Activated T-helper 2 cell treated with anti-CD3 and anti-CD28 coated beads, Interferon-gamma antibody, Interleukin-2, Interleukin-4, amounts not matched to agents 10 μg/mL and 5 μg/mL and 100 μg/mL, durations not matched to agents 14 hours and 24 hours and 36 hours (primary cell): ENCODE measurements at places on chromosomes 4 and X.

GRCh38 chr4:178306565-178306964, 864.3 kb upstream of the AGA start:
- no peak for DNase-seq

DNA sequence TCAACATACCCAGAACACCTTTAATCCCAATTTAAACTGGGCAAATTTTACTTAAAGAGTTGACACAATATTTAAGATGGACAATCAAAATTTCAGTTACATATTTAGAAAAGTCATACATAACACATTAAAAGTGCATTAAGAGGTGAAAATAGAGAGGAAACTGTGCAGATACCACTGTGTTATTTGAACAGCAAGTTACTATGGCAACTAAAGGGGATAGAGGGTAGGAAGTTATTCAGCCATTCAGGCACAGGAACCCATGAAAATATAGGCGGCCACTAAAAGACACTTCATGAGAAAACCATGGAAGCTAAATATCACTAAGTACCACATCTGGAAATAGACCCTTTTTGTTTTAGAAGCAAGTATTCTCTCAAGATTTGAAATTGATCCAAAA, 75.1 kb downstream of the PDGFC start:
- DNase-seq, result no peak

DNA sequence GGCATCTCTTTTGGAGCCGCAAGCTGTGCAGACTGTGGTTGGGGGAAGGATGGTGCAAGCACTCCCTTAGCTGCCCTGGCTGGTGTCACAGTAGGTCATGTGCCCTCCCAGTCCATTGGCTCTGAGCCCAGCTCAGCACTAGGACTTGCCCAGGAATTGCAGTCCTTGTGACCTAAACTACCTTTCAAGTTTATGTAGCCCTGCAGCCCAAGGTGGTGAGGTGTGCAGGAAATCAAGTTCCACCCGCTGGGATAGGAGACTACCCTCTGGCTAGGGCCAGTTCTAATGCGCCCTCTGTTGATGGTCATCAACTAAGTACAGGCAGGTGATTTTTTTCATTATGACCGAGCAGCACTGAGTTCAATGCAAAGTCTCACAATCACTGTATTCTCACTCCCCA, 335.2 kb downstream of the UBE2NL start:
- DNase-seq, result no peak

GRCh38 chr4:156298230-156298629, 344.6 kb upstream of the CTSO start:
- DNase-seq, result no peak

DNA sequence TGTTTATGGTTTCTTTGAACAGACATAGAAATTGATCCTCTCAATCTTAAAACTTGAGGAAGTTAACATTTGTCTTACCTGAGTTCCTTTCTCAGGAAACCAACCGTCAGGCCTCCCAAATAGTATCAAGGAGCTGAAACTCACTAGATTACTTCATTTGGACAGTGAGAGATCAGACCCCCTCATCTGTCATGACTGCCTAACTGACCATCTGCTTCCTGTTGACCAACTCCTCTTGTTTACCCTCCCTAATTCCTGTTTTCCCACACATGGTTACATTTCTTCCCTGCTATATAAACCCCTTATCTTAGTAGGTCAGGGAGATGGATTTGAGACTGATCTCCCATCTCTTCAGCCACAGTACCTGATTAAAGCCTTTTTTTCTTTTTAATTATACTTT, 46.2 kb upstream of the NMU start:
- DNase-seq, result no peak

DNA sequence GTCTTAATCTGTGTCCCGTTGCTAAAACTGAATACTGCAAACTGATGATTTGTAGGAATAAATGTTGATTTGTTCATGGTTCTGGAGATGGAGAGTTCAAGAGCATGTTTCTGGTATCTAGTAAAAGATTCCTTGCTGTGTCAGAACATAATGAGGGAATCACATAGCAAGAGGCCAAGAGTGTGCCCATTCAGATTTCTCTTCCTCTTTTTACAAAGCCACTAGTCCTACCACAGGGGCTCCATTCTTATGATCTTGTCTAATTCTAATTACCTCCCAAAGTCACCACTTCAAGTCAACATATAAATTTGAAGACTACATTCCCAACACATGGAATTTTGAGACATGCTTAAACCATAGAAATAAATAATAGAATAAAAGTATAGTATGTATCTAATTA, 608.8 kb upstream of the EPHA5 start:
- DNase-seq, result no peak

- DNase-seq, result no peak
Observed at GRCh38 chr4:17817027-17817426, 6.2 kb downstream of the NCAPG start.

DNA sequence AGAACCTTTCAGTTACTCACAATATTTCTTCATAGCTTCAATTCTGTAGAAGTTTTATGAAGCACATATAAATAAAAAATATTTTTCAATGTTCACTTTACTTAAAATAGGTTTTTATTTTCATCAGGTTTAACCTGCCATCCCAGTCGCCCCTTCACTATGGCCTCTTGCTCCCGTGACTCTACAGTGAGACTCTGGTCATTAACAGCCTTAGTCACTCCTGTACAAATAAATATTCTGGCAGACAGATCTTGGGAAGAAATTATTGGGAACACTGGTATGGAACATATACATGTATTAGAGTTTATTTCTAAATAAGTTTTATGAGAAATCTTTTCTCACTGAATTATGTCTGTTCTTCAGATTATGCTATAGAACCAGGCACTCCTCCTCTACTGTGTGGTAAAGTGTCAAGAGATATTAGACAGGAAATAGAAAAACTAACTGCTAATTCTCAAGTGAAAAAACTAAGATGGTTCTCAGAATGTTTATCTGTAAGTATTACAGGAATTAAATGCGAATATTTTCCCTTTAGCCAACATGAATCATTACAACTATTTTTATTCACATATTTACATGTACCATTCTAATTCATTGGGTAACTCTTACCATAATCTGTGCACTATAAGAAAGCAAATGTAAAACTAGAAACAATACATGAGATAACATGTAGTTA, 45.6 kb downstream of the SPATA4 start:
- no peak for DNase-seq

- no peak for DNase-seq
Observed at GRCh38 chr4:176013476-176014247, 52.0 kb upstream of the WDR17 start.

- DNase-seq, result no peak
Observed at GRCh38 chr4:172989984-172990820, 178.4 kb upstream of the GALNT7 start.

DNA sequence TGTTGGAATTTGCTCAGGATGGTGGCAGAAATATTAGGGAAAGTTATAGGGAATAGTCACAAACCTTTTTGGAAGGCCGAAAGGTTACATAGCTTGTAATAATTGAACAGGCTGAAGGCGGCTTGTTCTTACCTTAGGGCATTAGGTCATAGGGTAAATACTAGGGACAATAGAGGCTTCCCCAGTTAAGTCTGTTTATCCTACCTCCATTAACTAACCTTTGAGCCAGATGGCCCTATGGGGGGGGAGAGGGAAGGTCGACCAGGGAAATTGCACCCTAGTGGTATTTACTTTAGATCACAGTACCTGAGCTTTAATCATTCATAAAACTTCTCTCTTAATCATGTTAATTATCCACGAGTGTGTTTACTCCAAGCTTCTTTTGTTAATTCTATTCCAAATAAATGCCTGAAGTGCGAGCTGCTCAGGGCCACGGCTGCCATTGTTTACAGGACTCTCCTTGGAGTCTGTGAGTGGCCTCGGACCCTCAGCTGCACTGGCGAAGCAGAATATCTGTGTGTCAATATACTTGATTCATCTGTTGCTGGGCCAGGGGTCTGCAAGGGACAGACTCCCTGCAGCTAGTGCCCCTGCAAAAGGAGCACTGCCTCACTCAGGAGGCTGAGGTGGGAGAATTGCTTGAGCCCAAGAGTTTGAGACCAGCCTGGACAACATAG, 22.9 kb downstream of the PAGE2 start:
- no peak for DNase-seq

DNA sequence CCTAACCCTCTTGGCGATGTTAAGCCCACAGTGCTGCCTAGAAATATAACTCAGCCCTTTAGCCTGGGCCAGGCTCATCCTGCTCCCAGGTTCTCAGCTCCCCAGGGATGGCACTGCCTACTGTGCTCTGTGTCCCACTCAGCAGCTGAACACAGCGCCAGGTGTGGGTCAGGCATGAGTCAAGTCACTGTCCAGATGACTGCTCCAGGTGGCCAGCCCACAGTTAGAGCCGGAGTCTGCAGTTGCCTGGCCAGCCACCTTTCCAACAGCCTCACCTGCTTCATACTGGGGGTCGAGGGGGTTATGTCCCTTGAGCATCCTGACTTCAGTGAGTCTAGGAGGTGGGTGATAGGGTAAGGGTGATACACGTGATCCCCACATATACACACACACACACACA, 48.4 kb downstream of the TBC1D14 start:
- no peak for DNase-seq

- no peak for DNase-seq
Observed at GRCh38 chr4:1474126-1475090, 68.2 kb upstream of the NKX1-1 start.

GRCh38 chrX:150268839-150269355, 94.2 kb upstream of the MAMLD1 start:
- DNase-seq, result no peak

DNA sequence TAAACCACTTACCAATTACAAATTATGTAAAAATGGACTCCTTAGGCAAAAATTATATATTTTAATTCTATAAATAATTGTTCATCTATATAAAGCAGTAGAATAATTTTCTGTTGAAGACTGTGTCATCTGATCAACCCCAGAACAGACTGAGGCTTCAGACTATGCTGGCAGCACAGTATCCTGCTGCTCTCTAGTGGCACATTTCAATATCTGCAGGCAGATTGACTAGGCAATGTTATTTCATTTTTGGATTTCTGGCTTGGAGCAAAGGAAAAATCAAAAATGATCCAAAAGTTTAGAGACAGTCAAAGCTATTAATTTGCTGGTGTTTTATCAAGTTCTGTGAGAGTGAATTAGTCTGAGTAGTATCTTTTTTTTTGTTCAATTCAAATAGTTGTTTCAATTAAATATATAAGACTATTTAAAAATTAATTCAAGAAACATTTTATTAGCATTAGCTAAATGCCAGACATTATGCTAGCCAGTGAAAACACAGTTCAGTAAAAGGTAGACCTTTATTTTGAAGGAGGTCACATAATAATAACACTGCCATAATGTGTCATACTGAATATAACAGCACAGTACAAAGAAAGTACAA, 21.3 kb upstream of the SULT1E1 start:
- no peak for DNase-seq

GRCh38 chr4:126604268-126604867, 1028.4 kb upstream of the INTU start:
- no peak for DNase-seq

- DNase-seq, result no peak
Observed at GRCh38 chr4:22635692-22636091, 57.0 kb upstream of the GBA3 start.

- no peak for DNase-seq
Observed at GRCh38 chr4:89511776-89512175, 204.2 kb upstream of the GPRIN3 start.
